ENCODE measurements at places on chromosomes 11 and 22. TPM values are rescaled to one million over a fixed set of nuclear protein-coding genes. Genes with fewer than 3 reads are reported as not detected.

Gene ST3GAL4
- total RNA-seq, result 5.9 TPM

Gene SEPTIN3
- 0.90 TPM for total RNA-seq

DNA sequence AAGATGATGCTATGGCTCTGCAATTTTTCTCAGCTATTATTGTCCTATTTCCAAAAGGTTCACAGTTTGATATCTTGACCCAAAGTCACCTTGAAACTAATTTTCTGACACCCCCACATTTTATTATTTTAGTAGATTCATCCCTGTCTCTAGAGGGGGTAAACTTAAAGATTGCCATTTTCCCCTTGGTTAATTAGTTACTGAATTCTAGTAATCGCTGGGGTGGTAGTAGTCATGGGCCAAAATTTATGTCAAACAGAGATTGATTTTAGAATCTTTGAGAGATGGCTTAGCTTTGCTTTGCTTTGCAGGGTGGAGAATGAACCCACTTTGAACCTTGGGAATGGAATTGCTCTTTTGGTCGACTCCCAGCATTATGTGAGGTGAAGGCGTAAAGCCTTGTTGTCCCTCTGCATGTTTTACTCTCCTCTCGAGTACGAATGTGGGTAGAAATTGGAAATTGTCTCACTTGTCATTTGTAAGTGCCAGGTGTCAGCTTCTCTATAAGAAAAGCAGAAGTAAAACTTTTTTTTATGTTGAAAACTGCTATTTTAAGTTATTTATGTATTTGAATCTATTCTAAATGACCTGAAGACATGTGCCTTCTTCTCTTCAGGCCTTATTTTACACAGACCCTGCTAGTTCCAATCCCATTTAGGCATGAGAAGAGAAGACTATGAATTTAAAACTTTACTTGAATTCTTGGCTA lies 42.4 kb upstream of the RCE1 start:
- H3K27me3 ChIP-seq, result no peaks in the 10 kb centered on the region
- H3K4me1 ChIP-seq, result no peaks in the 10 kb centered on the region
- H3K27ac ChIP-seq, result no peak overlapping the region
- peaks cover 6% of the 10 kb centered on the region for H3K36me3 ChIP-seq

DNA sequence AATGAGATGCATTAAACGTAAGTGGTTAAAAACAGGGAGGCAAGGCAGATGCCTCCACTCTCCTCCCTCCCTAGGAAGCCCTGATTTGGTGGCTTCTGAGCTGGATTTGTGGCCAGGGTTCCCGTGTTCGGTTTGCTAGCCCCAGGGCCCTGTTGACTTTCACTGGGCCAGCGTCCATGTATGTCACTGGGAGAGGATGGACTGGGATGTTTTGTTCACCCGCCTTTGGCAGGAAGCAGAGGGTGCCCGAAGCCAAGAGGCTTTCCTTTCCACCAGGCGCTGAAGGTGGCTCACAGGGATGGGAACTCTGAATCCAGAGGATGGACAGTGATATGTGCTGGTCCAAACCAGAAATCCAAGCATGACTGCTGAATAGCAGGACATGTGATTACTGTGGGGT lies 146.6 kb downstream of the CSNK2A3 start:
- H3K4me1 ChIP-seq, result no peaks in the 10 kb centered on the region
- no peaks in the 10 kb centered on the region for H3K27me3 ChIP-seq
- H3K27ac ChIP-seq, result no peak overlapping the region
- H3K4me3 ChIP-seq, result no peak overlapping the region
- DNase-seq, result no peak
